ENCODE measurements at places on chromosomes 7 and 10. TPM values are rescaled to one million over a fixed set of nuclear protein-coding genes. Genes with fewer than 3 reads are reported as not detected.
A peak's percentile ranks its signal among the peaks of the same experiment; 100 is the strongest.

DNA sequence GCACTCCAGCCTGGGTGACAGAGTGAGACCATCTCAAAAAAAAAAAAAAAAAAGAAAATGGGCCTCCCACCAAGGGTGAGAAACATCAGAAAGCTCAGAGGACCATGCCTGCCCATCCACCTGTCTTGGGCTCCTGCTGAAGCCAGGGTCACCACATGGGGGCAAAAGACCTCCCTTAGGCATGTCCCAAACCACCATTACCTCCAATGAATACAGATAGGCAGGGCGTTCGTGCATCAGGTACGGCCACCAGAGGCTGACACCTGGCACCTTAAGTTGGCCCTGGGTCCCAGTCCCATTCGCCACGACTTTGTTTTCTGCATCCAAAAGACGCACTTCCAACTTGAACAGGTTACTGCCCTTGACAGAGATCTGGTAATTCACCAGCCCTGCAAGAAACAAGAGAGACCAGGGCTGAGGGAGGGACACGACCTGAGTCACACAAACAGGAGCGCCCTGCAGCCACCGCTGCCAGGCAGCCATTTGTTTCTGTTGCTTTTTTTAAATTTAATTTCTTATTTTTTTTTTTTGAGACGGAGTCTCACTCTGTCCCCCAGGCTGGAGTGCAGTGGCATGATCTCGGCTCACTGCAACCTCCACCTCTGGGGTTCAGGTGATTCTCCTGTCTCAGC lies 6.1 kb downstream of the GUSB start:
- no peak for DNase-seq

- no peak for DNase-seq
Observed at GRCh38 chr10:63518690-63519288, 2.4 kb upstream of the REEP3 start.

DNA sequence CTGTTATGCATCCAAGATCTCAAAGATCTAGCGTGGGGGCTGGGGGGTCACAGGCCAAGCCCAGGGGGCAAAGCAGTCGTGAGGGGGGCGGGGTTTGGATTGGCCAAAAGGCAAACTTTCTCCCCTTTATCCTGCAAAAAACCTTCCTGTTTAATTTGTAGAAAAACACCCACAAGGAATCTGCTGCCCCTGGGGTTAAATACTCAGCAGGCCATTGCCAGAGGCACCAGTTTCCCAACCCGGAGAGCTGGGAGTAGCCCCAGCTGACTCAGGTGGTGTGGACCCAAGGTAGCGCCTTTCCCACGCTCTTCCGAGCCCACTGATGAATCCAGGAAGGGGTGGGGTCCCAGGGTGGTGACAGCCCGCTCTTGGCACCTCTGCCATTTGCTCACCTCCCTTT lies 21.4 kb downstream of the KCP start:
- no peak for DNase-seq

DNA sequence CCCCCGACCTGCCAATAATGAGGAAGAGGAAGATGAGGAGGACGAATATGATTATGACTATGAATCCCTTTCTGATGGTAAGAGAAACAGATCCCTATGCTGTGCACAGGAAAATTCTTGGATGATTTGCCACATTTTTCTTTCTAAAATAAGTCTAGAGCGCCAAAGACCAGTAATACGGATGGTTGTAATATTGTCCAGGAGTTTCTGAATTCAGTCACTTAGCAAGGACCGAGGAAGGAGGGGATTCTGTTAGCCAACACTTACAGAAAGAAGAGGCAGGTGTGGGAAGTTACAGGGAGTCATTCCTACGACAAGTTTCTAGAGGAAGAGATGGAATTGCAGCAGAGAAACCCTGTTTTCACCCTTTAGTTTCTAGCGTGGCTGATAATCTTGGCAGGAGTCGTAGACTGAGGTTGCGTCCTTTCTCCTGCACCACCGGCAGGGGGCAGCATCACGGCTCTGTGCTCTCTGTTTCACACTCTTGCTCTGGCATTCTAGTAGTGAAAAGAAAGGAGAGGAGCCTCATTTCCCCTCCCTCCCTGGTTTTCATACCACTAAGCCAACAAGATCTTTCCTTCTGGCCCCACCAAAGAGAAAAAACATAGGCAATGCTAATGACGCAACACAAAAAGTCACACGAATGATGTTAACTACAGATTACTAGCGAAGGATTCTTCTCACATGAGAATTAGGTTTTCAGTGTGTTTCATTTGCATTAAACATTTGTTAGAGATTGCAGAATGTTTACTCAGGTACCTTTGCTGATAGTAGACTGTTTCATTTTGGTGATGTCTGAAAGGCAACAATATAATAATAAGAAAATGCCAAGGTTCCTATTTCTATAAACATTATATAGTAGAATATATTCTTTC lies 82.7 kb downstream of the NOC3L start:
- DNase-seq, result no peak

Gene TYW1
- total RNA-seq, result 22.5 TPM

GRCh38 chr7:22675917-22676343 lies 51.1 kb upstream of the IL6 start:
- DNase-seq, result no peak

- no peak for DNase-seq
Observed at GRCh38 chr7:154877031-154877430, 125.9 kb downstream of the PAXIP1 start.

Gene ANKRD61
- total RNA-seq, result not detected

GRCh38 chr10:78313048-78313381 lies 279.4 kb downstream of the RPS24 start:
- no peak for DNase-seq

Gene SHTN1
- total RNA-seq, result 13.1 TPM

Gene SPDYE9
- 0.10 TPM for total RNA-seq

DNA sequence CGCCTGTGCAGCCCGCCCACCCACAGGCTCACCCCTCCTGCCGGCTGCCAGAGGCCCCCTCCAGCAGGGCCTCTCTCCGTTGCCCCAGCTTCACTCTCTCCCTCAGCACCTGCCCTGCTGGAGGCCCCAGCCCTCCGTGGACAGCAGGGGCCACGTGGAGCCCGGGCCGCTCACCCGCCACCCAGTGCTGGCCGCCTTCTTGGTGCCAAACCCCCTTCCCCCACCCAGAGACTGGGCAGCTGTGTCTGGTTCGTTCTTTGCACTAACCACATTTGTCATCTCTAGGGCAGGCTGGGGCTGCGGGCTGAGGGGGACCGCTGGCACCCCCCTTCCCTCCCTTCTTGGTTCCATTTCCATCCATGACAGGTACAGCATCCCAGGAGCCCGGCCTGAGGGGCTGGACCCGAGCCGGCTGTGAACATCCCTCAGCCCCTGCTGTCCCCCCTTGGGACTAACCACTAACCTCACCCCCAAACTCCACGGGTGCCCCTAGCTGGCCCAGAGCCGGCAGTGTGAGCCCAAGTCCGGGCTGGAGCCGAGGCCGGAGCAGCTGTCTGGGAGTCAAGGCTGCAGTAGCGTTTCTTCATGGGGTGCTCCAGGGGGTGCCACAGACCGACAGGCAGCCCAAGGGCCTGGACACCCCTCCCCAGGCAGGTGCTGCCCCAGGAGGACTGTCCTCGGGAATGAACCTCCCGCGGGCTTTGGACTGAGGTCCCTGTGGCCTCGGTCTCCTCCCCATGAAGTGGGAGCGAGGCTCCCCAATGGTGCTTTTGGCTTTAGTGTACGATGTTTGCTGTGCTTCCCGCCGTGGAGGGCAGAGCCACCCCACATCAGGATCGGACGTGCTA lies 25.5 kb upstream of the AMZ1 start:
- no peak for DNase-seq

DNA sequence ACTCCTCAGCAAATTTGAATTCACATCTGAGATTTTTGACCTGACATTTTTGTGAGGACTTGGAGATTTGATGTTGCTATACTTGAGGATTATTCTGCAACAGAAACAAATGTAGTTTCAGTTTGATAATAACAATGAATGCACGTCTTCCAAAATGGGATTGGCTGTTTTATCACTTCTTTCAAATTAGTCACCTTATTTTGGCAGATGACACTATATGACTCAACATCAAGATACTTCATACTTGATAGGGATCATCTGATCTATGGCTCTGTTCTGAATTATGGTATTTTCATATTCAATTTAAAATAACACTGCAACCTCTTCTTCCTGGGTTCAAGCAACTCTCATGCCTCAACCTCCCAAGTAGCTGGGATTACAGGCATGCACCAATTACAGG lies 24.2 kb downstream of the ARL5B start:
- DNase-seq, result no peak

DNA sequence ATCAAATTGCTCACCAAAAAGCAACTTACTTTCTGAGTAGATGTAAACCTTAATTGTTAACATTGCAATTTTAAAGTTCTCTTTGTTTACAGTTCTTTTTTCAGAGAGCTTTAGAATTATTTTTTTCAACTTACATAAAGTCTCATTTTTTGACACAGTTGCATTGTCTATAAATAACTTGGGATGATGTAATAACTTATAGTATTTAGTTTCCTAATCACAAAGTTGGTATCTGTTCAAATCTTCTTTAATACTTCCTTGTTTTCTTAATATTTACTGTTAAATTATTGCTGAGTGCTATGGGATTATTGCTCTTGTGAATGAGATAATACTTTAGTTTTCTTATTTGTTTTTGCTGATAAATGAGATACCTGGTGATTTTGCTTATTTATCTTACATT lies 18.9 kb upstream of the SUV39H2 start:
- DNase-seq, result no peak

GRCh38 chr10:100960251-100960650 lies 9.1 kb upstream of the SEMA4G start:
- DNase-seq, result no peak

GRCh38 chr10:32189400-32190084 lies 133.3 kb upstream of the KIF5B start:
- no peak for DNase-seq

- DNase-seq, result no peak
Observed at GRCh38 chr7:131244259-131244852, 83.3 kb upstream of the MKLN1 start.

Gene CALHM2
- total RNA-seq, result 11.1 TPM

Gene PRSS37
- total RNA-seq, result not detected

GRCh38 chr7:117715784-117716445 lies 157.3 kb downstream of the CTTNBP2 start:
- DNase-seq, result no peak

GRCh38 chr10:44258019-44258418 lies 126.9 kb downstream of the CXCL12 start:
- DNase-seq, result no peak

Gene TLX1
- not detected for total RNA-seq

GRCh38 chr10:77527839-77528238 lies 109.8 kb downstream of the KCNMA1 start:
- no peak for DNase-seq

DNA sequence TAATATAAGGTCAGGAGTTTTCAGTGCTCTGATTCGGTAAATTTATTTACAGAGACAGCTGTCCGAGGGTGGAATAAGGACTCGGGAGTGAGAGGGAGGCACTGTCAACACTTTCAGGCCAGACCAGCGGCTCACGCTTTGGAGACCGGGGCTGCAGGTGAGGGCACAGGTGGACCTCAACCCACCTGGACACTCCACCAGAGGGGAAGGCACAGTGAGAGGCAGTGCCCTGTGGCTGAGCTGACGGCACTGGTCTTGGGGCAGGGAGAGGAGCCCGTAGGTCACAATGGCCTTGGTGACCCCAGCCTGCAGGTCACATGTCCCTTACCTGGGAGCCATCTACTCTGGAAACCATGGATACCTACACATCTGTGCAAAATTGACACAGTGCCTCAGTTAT lies 315.1 kb downstream of the ADARB2 start:
- DNase-seq, result no peak

- DNase-seq, result peak; percentile 24
Observed at GRCh38 chr7:21426286-21427181, 1.3 kb upstream of the SP4 start.

- DNase-seq, result no peak
Observed at GRCh38 chr7:30900053-30900452, 11.6 kb upstream of the AQP1 start.

DNA sequence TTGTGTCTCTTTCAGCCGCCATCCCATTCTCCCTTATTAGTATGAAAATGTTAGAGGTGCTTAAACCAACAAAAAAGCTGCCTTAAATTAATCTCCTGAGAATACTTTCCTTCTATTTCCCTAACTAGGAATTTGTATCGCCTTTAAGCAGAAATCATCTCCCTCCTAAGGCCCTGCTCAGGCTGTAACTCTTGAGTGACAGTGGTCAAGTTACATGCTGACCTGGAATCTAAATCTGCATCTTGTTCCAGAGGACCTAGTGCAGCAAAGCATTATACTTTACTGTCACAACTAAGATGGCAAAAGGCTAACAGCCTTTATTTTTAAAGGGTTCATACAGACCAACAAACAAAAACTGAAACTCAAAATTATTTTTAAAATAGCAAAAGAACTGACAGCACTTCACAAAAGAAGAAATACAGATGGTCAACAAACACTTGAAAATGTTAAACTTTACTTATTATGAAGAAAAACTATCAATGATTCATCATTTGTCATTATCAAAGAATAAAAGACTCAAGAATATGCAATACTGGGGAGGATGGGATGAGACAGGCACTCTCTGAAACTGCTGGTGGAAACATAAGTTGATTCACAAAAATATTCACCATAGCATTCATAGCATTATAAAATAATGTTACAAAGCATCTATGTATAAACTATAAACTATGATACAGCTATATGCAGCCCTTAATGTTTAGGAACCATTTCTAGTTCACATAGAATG lies 11.0 kb downstream of the CYREN start:
- DNase-seq, result no peak

- DNase-seq, result peak; percentile 81
Observed at GRCh38 chr10:118241229-118242137, 100.6 kb downstream of the FAM204A start.

DNA sequence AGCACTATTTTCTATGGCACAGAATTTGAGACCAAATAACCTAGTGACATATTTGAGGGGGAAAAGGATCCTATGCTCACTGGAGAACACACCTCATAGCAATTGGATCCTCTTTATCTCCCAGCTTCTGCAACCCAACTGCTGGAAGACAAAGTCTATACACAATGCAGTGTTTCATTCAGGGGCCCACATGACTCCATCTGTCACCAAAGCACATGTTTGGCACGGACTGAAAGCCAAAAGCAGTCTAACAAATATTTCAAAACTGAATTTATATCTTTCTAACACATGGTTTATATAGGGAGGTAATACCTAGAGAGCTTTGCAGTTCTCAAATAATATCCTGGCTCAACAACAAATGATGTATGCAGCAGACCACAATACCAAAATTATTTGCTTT lies 39.2 kb downstream of the ADAM12 start:
- DNase-seq, result peak; percentile 37

- no peak for DNase-seq
Observed at GRCh38 chr10:117071286-117072050, 66.5 kb upstream of the SHTN1 start.

Gene TPST1
- 63.3 TPM for total RNA-seq

- no peak for DNase-seq
Observed at GRCh38 chr10:49050366-49050765, 65.0 kb downstream of the VSTM4 start.

Gene ITGA8
- total RNA-seq, result 17.5 TPM

- DNase-seq, result no peak
Observed at GRCh38 chr10:10687751-10688150, 329.9 kb upstream of the CELF2 start.

GRCh38 chr7:132643302-132643701 lies 67.0 kb upstream of the PLXNA4 start:
- DNase-seq, result no peak

- DNase-seq, result no peak
Observed at GRCh38 chr10:29600067-29600466, 34.7 kb downstream of the SVIL start.

Gene HGF
- total RNA-seq, result 4.7 TPM
